CD8-positive, alpha-beta memory T cell (primary cell): ENCODE measurements at places on chromosomes 4 and X. TPM values are rescaled to one million over a fixed set of nuclear protein-coding genes. Genes with fewer than 3 reads are reported as not detected.

RIBC1 gene
- total RNA-seq = 1.2 TPM

SPARCL1 gene
- not detected for total RNA-seq

HS3ST1 gene
- total RNA-seq = 0.35 TPM

PDE6B gene
- total RNA-seq = 9.3 TPM

RBMXL3 gene
- total RNA-seq = not detected

POF1B gene
- not detected for total RNA-seq

AMER1 gene
- 4.0 TPM for total RNA-seq

UGT8 gene
- 0.46 TPM for total RNA-seq

NXF2 gene
- total RNA-seq = not detected

SLC6A14 gene
- total RNA-seq = not detected
